Astrocyte (in vitro differentiated cells and primary cell): ENCODE measurements at places on chromosomes 3 and 15.

- no peaks in the 10 kb centered on the region for H3K4me1 ChIP-seq
- peaks cover 3% of the 10 kb centered on the region for H3K36me3 ChIP-seq
- DNase-seq = no peak
- H3K27me3 ChIP-seq = no peaks in the 10 kb centered on the region
Observed at GRCh38 chr3:183073839-183074238, 25.5 kb downstream of the MCCC1 start.

- no peak overlapping the region for H3K4me3 ChIP-seq
- H3K27ac ChIP-seq = no peak overlapping the region
- peaks cover under 1% of the 10 kb centered on the region for H3K4me1 ChIP-seq
Observed at GRCh38 chr3:23330568-23330967, 127.4 kb downstream of the UBE2E2 start.

GRCh38 chr3:51340989-51341636 is 44.0 kb upstream of the MANF start:
- peak overlapping the region; percentile 88 for H3K27ac ChIP-seq
- no peak overlapping the region for H3K4me3 ChIP-seq
- peak; percentile 14 for DNase-seq
- H3K4me1 ChIP-seq = peaks cover 30% of the 10 kb centered on the region
- H3K36me3 ChIP-seq = no peaks in the 10 kb centered on the region

DNA sequence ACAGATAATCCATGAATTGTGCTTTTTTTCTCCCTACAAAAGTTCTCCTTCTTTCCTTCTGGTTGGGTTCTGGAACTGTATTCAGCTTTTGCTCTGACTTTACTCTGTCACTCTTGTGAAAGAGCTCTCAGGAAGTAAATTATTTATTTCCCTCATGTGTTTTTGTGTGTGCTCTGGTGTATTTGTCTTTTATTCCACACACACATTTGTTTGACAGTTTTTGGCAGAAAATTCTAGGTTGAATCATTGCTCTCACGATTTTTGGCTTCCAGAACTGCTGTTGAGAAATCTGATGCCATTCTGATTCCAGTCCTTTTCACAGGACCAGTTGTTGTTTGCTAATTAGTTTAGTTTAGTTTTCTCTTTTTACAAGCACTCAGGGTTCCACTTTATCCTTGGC is 172.8 kb downstream of the PLCH1 start:
- no peak overlapping the region for H3K27ac ChIP-seq
- no peaks in the 10 kb centered on the region for H3K36me3 ChIP-seq
- H3K4me1 ChIP-seq = no peaks in the 10 kb centered on the region
- no peaks in the 10 kb centered on the region for H3K27me3 ChIP-seq
- no peak overlapping the region for H3K4me3 ChIP-seq

- H3K4me3 ChIP-seq = no peak overlapping the region
- peaks cover 68% of the 10 kb centered on the region for H3K36me3 ChIP-seq
- H3K27me3 ChIP-seq = no peaks in the 10 kb centered on the region
- no peak overlapping the region for H3K27ac ChIP-seq
Observed at GRCh38 chr3:186577521-186577920, 7.0 kb downstream of the DNAJB11 start.

DNA sequence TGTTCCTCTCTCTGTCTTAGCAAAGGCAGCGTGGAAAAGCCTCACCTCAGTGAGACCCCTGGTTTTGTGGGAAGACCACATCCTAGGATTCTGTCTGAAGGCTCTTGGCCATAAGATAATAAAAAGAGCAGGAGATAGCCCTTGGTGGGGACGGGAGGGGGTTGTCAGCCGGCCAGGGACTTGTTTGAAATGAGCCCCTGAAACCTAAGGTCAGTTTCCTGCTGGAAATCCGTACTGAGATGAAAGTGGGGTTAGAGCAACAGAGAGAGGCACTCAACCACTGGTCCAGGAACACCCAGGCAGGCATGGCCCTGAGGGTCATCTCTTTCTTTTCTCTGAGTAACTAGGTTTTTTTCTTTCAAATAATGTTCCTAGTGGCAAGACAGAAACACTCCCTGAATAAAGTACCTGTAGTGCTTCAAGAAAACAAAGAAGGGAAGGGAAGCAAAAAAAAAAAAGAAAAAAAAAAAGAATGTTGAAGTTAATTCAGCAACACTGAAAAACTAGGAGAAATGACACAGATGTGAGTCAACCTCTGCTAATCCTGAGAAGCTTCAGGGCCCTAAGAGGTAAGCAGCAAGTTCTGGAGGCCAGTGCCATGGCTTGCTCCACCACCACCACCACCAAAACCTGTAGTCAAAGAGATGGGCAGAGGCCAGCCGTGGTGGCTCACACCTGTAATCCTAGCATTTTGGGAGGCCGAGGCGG is 3.2 kb downstream of the ITGB5 start:
- H3K4me3 ChIP-seq = no peak overlapping the region
- H3K36me3 ChIP-seq = peaks cover 3% of the 10 kb centered on the region
- H3K4me1 ChIP-seq = peaks cover 60% of the 10 kb centered on the region

GRCh38 chr3:32531010-32531647 is 28.5 kb upstream of the CMTM6 start:
- no peaks in the 10 kb centered on the region for H3K4me1 ChIP-seq
- no peak for DNase-seq
- H3K4me3 ChIP-seq = no peak overlapping the region
- no peaks in the 10 kb centered on the region for H3K27me3 ChIP-seq
- peaks cover 32% of the 10 kb centered on the region for H3K36me3 ChIP-seq
- no peak overlapping the region for H3K27ac ChIP-seq

GRCh38 chr3:128133273-128133883 is 9.8 kb upstream of the RUVBL1 start:
- H3K27me3 ChIP-seq = peaks cover 7% of the 10 kb centered on the region
- peak; percentile 34 for DNase-seq
- no peaks in the 10 kb centered on the region for H3K36me3 ChIP-seq
- H3K4me3 ChIP-seq = no peak overlapping the region
- H3K4me1 ChIP-seq = no peaks in the 10 kb centered on the region

GRCh38 chr3:138594935-138595610 is 1.0 kb upstream of the CEP70 start:
- H3K27me3 ChIP-seq = no peaks in the 10 kb centered on the region
- DNase-seq = no peak
- no peak overlapping the region for H3K27ac ChIP-seq
- H3K4me3 ChIP-seq = peak overlapping the region; percentile 90
- no peaks in the 10 kb centered on the region for H3K36me3 ChIP-seq

GRCh38 chr3:108410531-108410984 is 99.8 kb downstream of the MYH15 start:
- no peaks in the 10 kb centered on the region for H3K36me3 ChIP-seq

GRCh38 chr3:134368751-134369105 is 5.5 kb downstream of the AMOTL2 start:
- H3K36me3 ChIP-seq = peaks cover 66% of the 10 kb centered on the region
- peaks cover 86% of the 10 kb centered on the region for H3K4me1 ChIP-seq
- no peak overlapping the region for H3K4me3 ChIP-seq
- no peak for DNase-seq
- H3K27ac ChIP-seq = peak overlapping the region; percentile 100

- no peaks in the 10 kb centered on the region for H3K27me3 ChIP-seq
- H3K4me3 ChIP-seq = no peak overlapping the region
- no peak overlapping the region for H3K27ac ChIP-seq
- no peak for DNase-seq
- H3K36me3 ChIP-seq = no peaks in the 10 kb centered on the region
Observed at GRCh38 chr3:2343031-2343682, 244.5 kb downstream of the CNTN4 start.

GRCh38 chr3:101762041-101762646 is 16.9 kb upstream of the NXPE3 start:
- peaks cover 27% of the 10 kb centered on the region for H3K36me3 ChIP-seq
- no peak for DNase-seq
- H3K4me3 ChIP-seq = no peak overlapping the region
- H3K27ac ChIP-seq = no peak overlapping the region
- H3K27me3 ChIP-seq = no peaks in the 10 kb centered on the region

DNA sequence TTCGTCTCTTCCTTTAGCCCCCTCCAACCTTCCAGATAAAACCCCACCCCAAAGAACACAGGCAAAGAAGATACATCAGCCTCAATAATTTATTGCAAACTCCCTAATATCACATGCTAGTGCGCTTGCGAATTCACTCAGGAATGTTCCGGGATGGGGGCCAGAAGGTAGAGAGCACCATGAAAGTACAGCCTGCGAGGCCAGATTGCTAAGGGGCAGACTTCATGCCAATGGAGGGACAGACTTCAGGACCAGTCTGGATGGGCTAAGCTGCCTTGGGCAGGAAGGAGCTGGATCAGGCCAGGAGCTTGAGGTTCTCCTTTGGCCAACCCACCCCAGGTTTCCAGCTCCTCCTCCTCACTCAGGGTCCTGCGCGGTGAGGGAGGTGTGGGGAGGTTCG is 13.4 kb downstream of the CIDEC start:
- no peaks in the 10 kb centered on the region for H3K36me3 ChIP-seq
- peaks cover 14% of the 10 kb centered on the region for H3K4me1 ChIP-seq
- H3K27me3 ChIP-seq = no peaks in the 10 kb centered on the region

DNA sequence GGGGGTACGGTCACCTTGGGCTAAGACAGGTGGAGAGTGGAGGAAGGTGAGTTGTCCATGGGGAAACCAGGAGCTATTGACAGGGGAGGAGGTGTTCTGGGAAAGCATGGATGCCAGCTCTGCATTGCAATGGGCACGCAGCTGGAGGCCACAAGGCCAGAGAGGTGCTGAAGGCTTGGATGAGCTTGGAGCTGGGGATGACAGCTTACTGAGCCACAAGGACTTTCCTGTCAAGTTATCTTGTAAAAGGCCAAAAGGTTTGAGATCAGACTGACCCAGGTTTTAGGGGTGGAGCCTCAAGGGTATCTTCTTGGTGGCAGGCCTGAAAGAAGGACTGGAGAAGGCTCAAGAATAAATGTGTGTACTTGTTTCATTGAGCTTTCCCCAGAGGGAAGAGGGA is 115.2 kb downstream of the ASB7 start:
- no peak overlapping the region for H3K4me3 ChIP-seq
- H3K27ac ChIP-seq = no peak overlapping the region
- DNase-seq = no peak
- H3K4me1 ChIP-seq = peaks cover 35% of the 10 kb centered on the region

DNA sequence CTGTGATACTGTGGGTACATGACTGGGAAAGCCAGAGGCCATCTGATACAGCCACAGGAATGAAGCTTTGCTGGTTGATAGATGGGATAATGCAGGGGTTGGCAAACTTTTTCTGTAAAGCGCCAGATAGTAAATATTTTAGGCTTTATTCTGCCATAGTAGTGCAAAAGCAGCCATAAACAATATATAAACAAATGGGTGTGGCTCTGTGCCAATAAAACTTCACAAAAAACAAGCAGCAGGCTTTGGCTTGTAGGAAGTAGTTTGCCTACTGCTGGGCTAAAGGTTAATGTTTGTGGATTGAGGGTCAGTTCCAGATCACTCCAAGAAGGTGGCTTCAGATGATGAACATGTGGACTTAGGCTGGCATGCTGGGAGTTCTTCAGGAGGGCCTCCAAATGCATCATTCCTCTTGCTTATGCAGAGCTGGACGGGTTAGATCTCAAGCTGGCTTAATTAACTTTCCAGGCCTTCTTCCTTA is 305.7 kb downstream of the RPLP1 start:
- H3K4me1 ChIP-seq = peaks cover 47% of the 10 kb centered on the region
- DNase-seq = peak; percentile 67
- H3K4me3 ChIP-seq = no peak overlapping the region
- H3K27me3 ChIP-seq = no peaks in the 10 kb centered on the region
- no peaks in the 10 kb centered on the region for H3K36me3 ChIP-seq

DNA sequence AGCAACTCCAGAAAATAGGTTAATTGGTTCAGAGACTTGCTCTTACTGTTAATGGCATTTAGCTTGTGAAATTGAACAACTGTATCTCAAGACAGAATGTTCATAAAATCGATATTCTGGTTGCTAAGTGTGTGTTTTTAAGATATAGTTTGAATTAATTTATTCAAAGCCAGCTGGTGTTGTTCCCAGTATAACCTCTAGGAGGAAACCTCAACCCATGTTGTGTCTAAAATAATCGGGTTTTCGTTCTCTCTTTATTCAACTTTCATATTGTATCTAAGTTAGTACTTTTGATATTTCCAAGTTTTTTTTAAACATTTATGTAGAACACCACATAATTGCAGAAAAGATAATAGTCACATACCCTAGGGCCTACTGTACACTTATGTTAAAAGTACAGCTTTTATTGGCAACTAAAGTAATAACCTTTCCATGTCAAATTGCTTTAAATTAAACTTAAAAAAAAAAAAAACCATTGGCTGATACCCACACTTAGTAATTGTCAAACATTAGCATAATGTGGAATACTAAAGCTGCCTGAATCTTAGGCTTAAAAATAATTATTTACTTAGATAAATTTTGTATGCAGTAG is 90.9 kb downstream of the SAMMSON start:
- H3K4me3 ChIP-seq = no peak overlapping the region
- H3K36me3 ChIP-seq = no peaks in the 10 kb centered on the region
- no peak for DNase-seq
- H3K27ac ChIP-seq = no peak overlapping the region
- no peaks in the 10 kb centered on the region for H3K4me1 ChIP-seq
- H3K27me3 ChIP-seq = no peaks in the 10 kb centered on the region

DNA sequence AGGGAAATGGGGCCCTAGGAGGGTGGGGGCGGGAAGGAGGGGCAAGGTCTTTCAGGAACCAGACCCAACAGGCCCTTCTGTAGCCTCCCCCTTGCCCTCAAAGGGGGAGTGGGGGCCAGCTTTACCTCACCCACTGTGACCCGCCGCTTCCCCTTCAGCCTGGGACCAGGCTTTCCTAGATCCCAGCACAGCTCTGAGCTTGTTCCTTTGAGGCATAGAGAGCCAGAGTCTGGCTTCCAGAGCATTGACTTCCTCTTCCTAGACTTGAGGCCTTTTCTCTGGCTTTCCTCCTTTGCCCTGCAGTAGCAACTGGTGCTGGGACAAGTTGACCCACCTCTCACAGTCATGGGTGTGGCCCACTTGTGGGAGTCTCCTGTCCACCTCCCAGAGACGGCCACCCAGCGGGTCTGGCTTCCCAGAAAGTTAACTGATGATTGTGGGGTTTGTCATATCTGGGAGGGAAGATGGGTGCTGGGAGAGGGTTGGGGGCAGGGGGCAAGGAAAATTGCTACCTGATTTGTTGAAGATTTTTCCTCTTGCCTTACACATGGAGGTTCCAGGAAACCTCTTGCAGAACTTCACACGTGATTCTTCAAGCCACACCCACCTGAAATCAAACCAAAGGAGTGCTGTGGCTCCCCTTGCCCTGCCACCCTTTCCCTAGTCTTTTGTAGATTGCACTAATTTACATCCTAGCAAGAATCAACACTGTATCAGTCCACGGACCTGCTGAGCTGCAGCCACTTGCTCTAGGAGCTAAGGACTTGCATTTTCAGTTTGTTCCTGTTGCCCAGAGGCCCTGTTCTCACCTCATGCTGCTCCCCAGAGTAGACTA is 4.1 kb upstream of the CHST14 start:
- DNase-seq = no peak
- H3K4me3 ChIP-seq = no peak overlapping the region
- no peaks in the 10 kb centered on the region for H3K27me3 ChIP-seq
- H3K27ac ChIP-seq = no peak overlapping the region
- peaks cover 17% of the 10 kb centered on the region for H3K36me3 ChIP-seq

GRCh38 chr3:3081381-3082233 is 28.6 kb downstream of the IL5RA start:
- H3K27ac ChIP-seq = no peak overlapping the region
- no peak for DNase-seq
- no peak overlapping the region for H3K4me3 ChIP-seq
- H3K4me1 ChIP-seq = no peaks in the 10 kb centered on the region
- H3K27me3 ChIP-seq = no peaks in the 10 kb centered on the region
